ENCODE measurements at places on chromosomes 3 and 15. TPM values are rescaled to one million over a fixed set of nuclear protein-coding genes. Genes with fewer than 3 reads are reported as not detected.

DNA sequence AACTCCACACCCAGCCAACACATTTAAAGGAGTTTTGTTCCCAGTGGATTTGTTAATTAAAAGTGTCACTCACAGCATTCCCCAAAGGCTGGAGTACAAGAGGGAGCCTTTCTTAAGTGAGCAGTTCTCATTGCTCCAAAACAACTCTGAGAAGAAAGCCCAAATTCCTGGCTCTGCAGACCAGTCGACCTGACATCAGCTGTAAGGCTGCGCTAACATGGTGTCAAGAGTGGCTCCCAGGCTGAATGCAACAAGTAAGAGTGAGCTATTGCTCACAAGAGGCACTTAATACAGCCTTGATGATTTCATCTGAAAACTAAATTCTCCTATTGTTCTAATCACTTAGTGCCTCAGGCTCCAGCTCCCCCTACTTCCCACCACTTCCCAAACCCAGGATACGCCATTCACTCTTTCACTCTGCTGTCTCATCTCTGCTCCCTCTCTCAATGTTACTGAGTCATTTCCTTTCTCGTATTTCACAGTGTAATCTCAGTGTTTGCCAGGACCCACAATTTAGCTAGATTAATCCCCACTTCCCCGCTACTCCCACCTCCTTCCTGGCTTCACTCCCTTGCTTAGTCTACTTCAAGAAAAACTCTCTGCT lies 81.8 kb downstream of the WWTR1 start:
- peak; percentile 62 for DNase-seq

- DNase-seq = no peak
These were observed 229.2 kb upstream of the GOLGA6L4 start for GRCh38 chr15:84006421-84006820.

DNA sequence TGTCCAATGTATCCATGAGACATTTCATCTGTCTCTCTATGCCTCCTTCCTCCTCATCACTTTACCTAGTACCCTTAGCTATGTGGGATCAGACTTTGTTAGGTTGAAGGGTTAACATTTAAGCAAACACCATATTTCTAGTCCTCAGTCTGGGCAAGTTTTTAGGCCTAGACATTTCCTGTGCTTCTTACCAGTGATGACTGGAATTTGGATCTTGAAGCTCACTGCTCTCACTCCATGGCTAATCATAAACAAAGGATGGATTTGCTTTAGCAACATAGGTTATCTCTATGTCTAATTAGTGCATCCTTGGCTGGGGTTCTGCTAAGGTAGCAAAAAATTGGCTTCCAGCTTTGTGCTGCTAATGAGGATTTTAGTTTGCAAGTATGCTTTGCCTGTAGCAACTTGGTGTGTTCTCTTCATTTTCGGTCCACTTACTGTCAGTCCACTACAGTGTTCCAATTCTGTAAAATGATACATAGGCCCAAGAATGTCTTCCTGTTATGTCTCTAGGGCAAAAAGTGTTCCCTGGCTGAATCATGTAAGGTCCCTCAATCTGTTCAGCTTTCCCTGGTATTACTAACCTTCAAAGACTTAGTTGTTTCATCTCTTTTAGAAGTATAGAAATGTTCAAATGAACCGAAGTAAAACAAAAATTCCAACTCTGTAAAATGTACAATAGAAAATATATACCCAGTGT lies 615.4 kb downstream of the CADM2 start:
- DNase-seq = no peak

The LHFPL4 gene
- total RNA-seq = 19.2 TPM

The MFGE8 gene
- total RNA-seq = 653 TPM

The C3orf20 gene
- total RNA-seq = not detected

DNA sequence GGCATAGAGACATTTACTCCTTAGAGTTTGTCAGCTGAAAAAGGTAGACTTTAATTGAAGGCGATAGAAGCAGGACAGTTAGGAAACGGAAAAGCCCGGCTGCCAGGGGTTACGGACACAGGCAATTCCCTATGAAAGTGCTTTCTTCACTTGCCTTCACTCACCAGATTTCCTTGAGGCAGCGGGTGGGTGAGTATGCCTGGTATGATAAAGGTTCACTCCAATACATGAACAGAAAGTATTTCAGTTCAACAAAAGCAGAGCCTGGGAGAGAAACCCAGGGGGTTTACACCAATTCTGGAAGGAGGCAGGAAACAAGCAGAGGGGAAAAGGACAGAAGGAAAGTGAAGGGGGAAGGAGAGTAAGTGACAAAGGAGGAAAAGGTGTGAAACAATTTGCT lies 53.9 kb downstream of the QTRT2 start:
- no peak for DNase-seq

DNA sequence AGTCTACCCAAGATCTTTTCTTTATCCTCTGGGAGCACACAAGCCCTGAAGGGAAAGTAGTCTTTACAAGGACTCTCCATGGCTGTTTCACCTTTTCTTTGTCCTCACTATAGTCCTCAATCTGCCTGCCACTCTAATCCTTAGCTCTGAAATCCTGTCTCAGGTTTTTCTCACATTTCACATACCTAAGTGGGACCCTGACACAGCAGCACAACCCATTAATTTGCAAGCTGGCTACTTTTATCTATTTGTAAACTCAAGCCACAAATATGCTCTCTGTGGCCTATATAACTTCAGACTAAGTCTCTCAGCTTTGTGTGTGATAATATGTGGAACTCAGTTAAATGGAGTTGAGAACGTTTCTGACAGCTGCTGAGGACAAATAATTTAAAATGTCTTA lies 19.8 kb downstream of the SIN3A start:
- no peak for DNase-seq

DNA sequence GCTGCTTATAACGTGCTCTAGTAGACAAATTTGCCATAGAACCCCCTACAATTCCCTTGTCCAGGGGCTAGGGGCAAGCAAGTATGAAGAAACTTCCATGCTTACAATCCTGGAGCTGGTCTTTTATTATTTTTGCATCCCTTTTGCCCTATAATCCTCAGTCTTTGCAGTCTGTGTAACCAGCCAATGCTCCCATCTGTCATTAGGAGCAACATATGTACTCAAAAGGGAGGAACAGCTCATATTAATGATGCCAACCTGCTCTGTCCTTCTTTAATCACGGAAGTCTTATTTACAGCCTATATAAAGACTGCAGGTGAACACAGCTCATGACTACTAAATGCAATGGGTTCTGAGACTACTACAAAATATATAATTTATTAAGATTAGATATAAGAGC lies 263.3 kb downstream of the ZIC1 start:
- DNase-seq = no peak
